Right lung (tissue), 10 donors: ENCODE measurements at places on chromosomes 2 and 18.

DNA sequence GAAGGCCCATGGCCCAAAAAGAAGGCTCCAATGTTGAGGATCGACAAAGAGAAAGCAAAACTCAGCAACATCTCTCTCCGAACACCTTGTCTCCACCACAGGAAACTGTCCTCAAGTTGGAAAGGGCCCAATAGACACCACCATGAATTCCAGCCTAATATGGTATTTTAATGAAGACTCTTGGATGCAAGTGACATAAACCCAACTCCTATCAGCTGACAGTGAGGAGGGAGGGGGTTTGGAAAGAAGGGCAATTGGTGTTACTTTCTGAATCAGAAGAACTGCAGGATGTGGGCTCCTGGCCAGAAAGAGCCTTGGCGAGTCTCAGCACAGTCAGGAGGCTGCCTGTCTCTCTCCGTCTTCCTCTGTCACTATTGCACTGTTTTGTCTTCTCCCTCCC, 40.3 kb upstream of the SIGLEC15 start:
- peak; percentile 9 for DNase-seq

DNA sequence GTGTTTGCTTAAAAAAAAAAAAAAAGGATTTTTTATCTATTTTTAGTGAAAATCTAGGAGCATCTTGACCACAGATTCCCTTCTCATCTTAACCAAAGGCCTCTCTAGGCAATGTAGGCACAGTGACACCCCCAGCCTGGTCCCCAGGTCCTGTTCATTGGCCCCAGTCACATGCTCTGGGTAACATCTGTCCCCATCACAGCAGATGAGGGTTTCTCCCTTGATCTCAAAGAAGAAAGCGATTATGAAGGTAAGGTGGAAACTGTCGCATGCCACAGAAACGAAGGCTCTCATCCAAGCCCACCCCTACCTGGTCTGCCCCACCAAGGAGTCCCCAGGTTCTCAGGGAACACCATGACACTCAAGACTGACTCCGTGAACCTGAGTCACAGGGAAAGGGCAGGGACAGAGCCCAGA, 4.7 kb downstream of the HS6ST1 start:
- DNase-seq, result no peak

DNA sequence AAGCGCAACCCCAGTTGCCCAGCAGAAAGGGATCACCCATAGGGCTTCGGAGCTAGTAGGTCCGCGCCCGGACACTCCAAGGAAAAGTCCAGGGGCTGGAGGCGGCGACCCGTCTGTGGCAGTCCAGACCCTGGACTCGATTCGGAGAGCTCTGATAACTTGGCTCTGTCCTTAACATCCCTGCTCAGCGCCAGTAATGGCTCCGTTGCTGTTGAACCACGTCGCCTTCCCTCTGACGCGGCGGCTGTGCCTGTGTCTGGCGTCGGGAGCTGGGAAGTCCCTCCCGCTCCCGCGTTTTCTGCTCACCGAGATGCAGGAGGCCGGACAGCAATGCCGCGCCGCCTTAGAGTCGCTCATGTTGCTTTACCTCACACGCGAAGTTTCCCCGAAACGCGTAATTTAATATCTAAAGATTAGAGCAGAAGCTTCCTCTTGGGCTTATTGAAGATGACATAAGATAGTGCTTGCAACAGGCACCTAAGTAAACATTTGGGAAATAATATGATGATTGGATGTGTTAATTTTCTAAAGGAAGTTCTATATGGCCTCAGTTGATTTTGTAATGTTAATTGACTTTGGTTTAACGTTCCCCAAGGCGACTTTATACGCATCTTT, 1.3 kb upstream of the ZBTB14 start:
- peak; percentile 79 for DNase-seq

- DNase-seq, result no peak
Observed at GRCh38 chr2:120287183-120288015, 34.7 kb downstream of the RALB start.

- no peak for DNase-seq
Observed at GRCh38 chr2:101763496-101764333, 66.2 kb downstream of the MAP4K4 start.

DNA sequence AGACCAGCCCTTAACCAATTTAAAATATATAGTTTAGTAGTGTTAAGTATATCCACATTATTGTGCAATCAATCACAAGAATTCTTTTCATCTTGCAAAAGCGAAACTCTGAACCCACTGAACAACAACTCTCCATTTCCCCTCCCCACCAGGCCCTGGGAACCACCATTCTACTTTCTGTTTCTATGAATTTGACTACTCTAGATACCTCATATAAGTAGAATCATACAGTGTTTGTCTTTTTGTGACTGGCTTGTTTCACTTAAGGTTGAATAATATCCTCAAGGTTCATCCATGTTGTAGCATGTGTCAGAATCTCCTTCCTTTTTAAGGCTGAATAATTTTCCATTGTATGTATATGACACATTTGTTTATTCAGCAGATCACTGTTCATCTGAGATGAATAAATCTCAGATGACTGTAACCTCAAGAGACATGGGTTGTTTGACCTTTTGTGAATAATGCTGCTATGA, 8.1 kb upstream of the SOS1 start:
- no peak for DNase-seq

DNA sequence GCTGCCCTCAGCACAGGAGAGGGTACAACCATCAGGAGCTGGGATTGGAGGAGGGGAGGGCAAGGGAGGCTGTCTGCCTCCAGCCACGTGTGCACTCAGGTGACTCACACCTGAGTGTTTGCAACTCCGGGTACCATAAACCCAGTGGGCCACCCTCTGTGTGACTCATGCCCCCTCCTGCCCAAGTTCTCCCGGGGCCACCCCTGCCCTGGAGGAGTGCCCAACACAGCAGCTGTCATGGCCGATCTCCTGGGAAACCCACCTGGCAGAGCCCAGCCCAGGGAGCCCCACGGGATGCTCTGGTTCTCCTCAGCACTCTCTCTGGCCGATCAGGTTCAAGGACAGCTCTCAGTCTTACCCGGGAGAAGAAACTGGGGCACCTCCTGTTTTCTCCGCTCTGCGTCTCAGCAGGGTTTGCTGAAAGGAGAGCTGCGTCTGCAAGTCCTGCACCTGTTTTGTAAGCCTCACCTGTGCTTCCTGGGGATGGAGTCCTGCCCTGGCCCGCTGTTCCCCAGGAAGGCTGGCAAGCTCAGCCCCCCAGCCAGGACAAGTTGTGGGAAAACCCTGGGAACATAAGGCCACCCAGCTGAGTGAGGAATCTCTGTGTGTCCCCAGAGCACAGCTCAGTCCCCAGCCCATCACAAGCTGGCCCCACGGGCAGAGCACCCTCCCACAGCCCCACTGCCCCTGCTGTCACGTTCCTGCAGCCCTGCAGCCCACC, 44.0 kb upstream of the UBE2F start:
- no peak for DNase-seq

GRCh38 chr18:58829263-58829662, 35.4 kb upstream of the ZNF532 start:
- no peak for DNase-seq

- DNase-seq, result no peak
Observed at GRCh38 chr18:50074404-50074803, 120.5 kb downstream of the MYO5B start.

- no peak for DNase-seq
Observed at GRCh38 chr18:30359521-30359920, 683.0 kb downstream of the DSC3 start.

- DNase-seq, result peak; percentile 43
Observed at GRCh38 chr2:174681099-174682006, 82.9 kb downstream of the CHRNA1 start.

GRCh38 chr2:63765117-63765516, 76.6 kb upstream of the UGP2 start:
- DNase-seq, result no peak

DNA sequence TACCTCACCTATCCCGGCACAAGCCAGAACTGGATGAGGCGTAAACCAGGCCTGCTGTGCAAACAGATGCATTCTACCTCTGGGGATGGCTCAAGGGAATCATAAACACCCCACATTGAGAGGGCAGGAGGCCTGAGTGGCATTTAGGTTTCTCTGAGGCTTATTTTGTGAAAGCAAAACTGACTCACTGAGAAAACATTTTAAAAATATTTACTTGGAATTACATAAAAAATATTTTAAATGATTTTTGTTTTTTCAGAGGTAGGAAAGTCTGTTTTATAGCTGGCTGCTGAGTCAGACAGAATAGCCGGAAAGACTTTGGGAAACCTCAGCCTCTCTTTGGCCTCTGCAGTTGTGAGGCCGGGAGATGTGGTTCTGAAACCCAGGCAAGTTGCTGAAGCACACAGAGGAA, 244.1 kb downstream of the NCKAP5 start:
- no peak for DNase-seq

DNA sequence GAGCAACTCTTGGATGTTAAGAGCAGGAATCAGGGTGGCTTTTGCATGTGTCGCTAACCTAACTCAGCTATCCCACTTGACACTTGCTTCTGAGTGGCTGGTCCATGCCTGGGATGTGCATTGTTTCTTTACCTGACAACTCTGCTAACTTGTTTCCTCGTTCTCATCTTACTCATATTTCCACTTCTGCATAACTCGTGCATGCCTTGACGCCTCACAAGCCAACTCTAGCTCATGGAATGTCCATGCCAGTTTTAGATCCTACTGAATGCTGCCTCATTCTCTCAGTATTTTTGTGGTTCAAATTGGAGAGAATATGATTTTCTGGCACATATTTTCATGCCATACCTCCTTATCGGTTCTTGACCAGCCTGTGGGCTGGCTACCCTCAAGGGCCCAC, 52.5 kb downstream of the CDCA7 start:
- no peak for DNase-seq

DNA sequence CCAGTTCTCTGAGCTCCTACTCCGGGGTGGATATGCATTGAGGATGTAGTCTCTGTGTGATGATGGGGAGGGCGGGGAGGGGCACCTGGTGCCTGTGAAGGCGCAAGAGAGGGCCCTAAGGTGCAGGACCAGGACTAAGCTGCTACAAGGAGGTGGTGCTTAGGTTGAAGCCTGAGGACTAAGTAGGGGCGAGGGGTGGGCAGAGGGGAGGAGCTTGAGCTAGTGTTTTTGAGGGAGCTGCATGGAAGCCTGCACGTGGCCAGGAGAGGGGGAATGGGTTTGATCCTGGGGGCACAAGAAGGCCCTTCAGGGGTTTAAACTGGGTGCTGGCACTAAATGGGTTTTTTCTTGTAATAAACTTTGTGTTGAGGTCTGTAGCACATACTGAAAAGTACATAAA, 105.0 kb downstream of the UGGT1 start:
- DNase-seq, result no peak

GRCh38 chr2:38360177-38360576, 16.9 kb downstream of the ATL2 start:
- DNase-seq, result no peak

GRCh38 chr18:25453556-25454269, 101.7 kb upstream of the ZNF521 start:
- no peak for DNase-seq

DNA sequence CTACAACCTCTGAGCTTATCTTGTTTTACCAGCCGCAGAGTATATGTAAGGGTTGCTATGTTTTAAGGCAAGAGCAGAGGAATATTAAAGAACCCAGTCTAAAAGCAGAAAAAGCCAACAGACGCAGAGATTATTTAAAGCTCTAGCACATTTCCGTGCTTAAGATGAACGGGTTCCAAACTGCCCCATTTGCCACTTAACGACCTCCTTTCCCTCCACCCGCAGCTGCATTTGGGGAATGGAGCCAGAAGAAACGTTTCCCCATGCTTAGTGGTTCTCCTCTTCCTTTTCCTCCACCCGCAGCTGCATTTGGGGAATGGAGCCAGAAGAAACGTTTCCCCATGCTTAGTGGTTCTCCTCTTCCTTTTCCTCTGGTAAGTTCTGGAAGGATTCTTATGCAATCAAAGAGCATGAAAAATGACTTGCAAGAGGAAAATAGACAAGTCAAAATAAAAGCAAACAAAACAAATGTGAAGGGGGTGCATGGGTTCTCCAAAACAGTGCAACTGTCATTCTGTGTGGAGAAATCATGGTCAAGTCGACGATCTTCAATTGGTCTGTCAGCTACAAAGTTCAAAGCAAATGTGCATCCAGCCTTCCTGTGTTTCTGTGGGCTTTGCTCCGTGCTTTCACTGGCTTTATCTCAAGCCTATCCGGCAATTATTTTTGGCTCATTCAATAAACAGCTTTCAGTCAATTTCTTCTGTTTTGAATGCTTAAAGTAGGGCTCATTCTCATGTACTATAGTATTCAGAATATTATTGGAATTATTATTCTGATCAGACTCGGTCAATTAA, 57.8 kb downstream of the DIPK1C start:
- DNase-seq, result peak; percentile 17

DNA sequence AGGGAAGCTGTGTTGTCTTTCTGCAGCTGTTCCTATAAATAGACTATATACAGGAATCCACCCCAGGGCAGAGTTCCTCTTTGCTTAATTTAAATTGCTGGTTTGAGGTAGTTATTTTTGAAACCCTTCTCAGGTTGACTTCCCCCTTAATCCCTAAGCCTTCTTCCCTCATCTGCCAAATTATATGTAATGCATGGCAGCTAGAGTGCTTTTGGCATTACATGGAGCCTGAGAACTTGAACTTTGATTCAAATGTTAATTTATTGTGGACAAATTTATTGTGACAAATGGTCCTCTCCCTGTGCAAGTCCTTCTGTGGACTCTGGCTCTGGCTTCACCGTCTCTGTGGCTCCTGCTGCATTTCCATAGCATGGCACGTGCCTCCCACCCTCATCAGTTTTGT, 29.2 kb downstream of the MYO1B start:
- no peak for DNase-seq

DNA sequence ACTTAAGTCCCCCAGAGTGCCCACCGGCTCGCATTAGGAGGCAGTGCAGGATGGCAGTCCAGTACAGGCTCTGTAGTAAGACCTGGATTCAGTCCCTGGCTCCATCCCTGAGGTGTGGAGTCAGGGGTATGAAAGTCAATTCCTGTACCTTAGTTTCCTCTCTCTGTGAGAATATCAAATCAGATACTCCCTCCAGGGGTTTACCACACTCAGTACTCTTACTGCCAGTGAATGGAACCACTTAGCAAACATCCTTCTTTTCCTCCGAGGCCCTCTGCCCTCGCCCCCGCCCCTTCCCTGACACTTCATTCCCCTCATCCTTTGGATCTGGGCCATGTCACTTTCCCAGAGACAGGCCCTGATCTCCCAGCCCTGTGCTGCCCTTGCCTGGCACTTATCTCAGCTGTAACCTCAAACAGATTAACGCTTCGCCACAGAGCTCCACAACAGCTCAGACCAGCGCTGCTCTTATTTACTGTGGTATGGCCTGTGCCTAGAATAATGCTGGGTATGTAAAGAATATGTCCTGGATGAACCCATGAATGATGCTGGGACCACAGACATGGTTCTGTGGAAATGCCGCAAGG, 159.0 kb upstream of the TMEM200C start:
- no peak for DNase-seq

GRCh38 chr2:150101947-150102346, 385.5 kb downstream of the RND3 start:
- no peak for DNase-seq
